Activated CD4-positive, alpha-beta T cell treated with anti-CD3 and anti-CD28 coated beads, Interleukin-2, amount 10 ng/mL, durations not matched to agents 7 days and 5 days (primary cell): ENCODE measurements at places on chromosomes 12 and 14.
A peak's percentile ranks its signal among the peaks of the same experiment; 100 is the strongest.

DNA sequence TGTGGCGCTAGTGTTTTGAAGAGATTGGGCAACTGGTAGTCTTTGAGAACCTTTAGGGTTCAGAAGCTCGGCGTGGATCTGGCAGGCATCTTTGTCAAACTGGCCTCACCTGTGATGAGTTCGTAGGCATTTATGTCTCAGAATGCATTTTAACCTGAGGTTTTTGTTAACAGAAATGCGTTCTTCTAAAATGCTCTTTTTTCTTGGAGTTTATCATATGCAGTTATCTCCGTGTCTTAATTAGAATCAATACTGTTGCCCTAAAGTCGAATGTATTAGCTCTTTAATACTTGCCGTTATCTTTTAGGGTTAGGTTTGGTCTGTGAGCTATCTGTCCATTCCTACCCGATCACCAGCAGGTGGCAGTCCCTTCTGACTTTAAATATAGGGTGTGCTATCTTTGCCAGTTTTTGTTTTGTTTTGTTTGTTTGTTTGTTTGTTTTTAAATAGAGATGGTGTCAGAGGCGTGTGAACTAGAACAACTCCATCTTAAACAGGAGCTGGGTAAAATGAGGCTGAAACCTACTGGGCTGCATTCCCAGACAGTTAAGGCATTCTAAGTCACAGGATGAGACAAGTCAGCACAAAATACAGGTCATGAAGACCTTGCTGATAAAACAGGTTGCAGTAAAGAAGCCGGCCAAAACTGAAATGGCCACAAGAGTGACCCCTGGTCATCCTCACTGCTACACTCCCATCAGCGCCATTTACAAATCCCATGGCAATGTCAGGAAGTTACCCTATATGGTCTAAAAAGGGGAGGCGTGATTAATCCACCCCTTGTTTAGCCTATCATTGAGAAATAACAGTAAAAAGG is 1.4 kb downstream of the ATF1 start:
- DNase-seq, result peak; percentile 70

- no peak for DNase-seq
These were observed 28.4 kb downstream of the DIP2B start for GRCh38 chr12:50533203-50533584.

- no peak for DNase-seq
These were observed 22.6 kb downstream of the GLTP start for GRCh38 chr12:109857715-109858114.

GRCh38 chr12:80186727-80187217 is 87.4 kb downstream of the OTOGL start:
- peak; percentile 55 for DNase-seq

DNA sequence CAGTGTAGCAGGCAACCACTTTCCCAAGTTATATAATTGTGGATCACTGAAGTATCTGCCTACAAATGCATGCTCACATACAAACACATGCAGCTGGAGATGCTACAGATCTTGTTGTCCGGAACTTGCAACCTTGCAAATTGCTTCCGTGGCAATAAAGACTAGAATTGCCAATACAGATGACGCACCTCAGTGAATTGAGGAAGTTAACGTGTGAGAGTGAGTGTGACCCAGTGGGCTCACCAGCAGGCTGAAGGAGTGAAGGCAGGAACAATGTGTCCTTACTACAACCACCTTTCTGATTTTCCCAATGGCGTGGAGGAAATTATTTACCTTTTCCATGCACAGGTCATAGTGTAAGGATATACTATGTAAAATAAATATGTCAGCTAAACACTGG is 89.4 kb upstream of the GRIP1 start:
- no peak for DNase-seq

DNA sequence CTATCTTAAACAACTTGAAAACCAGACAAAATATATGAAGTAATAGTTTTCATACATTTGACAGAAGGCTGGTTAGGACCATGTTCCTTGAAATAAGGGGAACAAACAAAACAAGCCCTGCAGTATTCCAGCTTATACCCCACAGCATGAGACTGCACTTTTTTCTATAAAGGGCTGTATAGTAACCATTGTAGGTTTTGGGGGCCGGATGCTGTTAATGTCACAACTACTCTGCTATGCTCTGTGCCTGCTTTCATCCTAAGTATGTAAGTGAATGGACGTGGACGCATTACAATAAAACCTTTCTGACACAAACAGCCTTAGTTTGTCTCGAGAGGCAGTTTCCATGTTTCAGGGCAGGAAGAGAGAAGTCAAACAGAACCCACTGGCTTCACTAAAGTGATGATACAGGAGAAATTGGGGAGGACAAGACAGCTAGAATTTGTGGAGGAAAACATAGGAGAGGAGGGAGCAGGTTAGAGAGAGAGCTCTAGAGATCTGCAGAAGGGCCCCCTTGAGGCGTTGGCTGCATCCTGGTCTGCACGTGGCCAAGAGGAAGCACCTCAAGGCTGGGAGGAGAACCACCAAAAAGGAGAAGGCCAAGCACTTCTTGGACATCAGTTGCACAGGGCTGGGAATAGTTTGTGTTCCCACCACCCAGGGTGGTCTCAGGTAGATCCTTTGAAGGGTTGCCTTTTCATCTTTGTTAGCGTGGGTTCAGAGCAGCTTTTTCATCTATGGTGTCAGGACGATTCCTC is 63.7 kb downstream of the TRAF3 start:
- DNase-seq, result no peak
